SK-N-MC (cell line): ENCODE measurements at places on chromosomes 5 and 9.

DNA sequence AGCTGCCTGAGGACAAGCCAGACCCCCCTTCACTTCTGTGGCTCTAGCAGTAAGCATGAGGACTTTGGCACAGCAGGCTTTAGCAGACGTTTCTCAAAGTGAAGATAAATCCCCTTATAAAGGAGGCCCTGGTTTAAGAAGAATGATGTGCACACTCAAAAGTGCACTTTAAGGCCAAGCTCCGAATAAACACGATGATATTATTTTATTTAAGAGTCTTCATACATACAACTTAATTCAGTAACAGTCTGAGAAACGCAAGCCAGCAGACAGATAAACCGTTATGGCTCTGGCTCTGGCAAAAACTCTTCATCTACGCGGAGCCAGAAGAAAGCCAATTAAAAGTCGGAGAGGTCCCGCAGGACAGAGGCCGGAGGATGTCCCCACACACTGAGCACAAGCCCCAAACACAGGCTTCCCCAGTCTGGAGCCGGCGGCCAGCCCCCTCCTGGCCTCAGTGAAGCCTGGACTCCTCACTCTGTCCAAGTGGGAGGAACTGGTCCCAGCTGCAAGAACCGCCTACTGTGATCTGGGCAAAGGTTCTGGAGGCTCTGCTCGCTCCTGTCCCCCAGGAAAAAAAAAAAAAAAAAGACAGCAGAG lies 44.6 kb downstream of the ADAMTS2 start:
- DNase-seq = no peak

DNA sequence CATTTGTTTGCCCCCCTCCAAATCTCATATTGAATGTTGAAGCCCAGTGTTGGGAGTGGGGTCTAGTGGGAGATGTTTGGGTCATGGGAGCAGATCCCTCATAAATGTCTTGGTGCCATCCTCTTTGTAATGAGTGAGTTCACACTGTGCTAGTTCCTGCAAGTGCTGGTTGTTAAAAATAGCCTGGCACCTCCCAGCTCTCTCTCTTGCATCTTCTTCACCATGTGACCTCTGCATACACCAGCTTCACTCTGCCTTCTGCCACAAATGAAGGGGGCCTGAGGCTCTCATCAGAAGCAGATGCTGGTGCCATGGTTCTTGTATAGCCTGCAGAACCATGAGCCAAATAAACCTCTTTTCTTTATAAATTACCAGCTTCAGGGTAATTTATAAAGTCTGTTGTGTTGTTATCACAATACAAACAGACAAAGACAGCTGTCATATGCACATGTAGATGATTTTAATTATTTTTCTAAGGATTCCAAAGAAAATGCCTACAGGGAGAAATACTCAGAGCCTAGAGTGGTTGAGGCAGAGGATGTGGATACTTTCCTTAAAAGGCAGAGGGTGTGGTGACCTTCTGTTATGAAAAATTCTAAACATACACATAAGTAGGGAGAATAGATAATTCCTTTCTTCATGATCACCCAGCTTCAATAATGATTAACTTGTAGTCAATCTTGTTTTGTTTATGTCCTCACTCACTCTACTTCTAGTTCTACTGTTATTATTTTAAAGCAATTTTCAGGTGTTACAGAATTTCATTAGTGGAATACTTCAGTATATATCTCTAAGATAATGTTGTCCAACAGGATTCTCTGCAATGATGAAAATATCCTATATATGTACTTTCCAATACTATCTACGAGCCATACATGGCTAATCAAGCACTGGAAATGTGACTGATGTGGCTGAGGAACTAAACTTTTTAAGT lies 75.1 kb upstream of the RANBP6 start:
- DNase-seq = no peak

DNA sequence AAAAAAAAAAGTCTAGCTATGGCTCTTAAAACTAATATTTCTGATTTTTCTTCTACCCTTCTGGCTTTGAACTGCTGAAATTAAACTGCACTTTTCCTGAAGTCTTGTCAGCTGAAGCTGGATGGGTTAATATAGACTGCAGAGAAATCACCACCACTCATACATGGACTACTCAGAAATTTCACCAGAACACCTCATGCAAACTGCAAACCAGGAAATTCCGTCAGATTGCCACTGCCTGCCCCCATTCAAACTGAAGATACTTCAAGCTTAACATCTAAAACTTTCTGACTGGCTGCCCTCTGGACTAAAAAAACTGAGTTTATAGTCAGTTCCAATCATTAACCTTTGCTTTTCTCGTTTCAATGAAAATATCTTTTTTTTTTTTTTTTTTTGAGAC lies 11.6 kb upstream of the ANXA2R start:
- DNase-seq = no peak

GRCh38 chr5:148569948-148570347 lies 84.4 kb downstream of the HTR4 start:
- no peak for DNase-seq

GRCh38 chr9:96585426-96585825 lies 34.2 kb downstream of the CDC14B start:
- DNase-seq = no peak
